ENCODE measurements at places on chromosomes 7 and 10. TPM values are rescaled to one million over a fixed set of nuclear protein-coding genes. Genes with fewer than 3 reads are reported as not detected.

The MTPN gene
- total RNA-seq: 128 TPM

The BZW2 gene
- total RNA-seq: 61.2 TPM

The CYP2C19 gene
- not detected for total RNA-seq

The ZNF467 gene
- 0.32 TPM for total RNA-seq

The GSTK1 gene
- 419 TPM for total RNA-seq

The LRIT1 gene
- total RNA-seq: not detected

The PCGF5 gene
- 49.3 TPM for total RNA-seq

The ST8SIA6 gene
- total RNA-seq: 0.15 TPM

The KIAA1217 gene
- total RNA-seq: 0.32 TPM

The FXYD4 gene
- not detected for total RNA-seq

The ARL3 gene
- 4.4 TPM for total RNA-seq

- no peak for DNase-seq
These were observed 67.5 kb upstream of the MEOX2 start for GRCh38 chr7:15753887-15754579.

DNA sequence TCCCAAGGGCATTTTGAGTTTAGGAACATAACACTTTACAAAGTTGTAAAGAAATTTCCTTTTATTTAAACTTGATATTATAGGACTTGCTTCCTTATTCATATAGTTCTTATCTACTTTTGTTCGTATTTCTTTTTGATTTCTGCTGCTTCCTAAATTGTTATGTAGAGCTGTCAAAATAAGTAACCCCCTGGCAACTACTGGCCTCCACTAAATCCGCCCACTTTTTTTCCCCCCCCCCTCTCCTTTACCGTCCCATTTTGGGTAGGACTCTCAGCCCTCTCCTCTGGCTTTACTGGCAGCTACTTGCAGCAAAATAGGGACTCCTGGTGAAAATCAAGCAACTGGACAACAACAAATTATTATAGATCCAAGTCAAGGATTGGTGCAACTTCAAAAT, 1.1 kb downstream of the SP4 start:
- no peak for DNase-seq

DNA sequence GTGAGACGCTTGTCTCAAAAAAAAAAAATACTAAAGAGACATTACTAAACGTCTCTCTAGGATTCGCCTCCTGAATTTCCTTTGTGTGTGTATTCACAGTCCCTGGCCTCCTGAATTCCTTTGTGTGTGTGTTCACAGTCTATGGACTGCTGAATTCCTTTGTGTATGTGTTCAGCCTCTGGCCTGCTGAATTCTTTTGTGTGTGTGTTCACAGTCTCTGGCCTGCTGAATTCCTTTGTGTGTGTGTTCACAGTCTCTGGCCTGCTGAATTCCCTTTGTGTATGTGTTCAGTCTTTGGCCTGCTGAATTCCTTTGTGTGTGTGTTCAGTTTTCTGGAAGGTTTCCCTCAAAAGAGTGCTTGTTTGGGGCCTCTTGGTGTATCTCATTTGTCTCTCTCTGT, 8.2 kb downstream of the BMS1 start:
- DNase-seq: no peak

GRCh38 chr7:157468221-157469111, 131.7 kb downstream of the DNAJB6 start:
- DNase-seq: no peak

- DNase-seq: no peak
These were observed 317.2 kb downstream of the IPMK start for GRCh38 chr10:57950442-57950974.

DNA sequence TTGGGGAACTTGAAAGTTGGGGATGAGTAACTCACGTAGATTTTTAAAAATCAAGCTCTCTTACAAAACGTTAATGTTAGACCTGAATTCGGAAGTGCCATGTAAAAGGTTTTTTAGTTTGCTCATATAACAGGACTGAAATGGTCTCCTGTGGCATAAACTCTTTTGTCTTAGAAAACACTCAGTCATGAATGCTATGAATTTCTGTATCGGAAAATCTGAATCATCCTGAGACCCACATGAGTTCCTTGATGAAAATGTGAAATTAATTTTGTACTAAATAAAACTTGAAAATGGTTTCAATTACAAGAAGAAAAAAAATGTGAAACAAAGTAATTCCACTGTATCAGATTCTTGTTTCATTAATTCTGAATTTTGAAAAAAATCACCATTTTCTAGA, 134.8 kb upstream of the BMPER start:
- DNase-seq: no peak

DNA sequence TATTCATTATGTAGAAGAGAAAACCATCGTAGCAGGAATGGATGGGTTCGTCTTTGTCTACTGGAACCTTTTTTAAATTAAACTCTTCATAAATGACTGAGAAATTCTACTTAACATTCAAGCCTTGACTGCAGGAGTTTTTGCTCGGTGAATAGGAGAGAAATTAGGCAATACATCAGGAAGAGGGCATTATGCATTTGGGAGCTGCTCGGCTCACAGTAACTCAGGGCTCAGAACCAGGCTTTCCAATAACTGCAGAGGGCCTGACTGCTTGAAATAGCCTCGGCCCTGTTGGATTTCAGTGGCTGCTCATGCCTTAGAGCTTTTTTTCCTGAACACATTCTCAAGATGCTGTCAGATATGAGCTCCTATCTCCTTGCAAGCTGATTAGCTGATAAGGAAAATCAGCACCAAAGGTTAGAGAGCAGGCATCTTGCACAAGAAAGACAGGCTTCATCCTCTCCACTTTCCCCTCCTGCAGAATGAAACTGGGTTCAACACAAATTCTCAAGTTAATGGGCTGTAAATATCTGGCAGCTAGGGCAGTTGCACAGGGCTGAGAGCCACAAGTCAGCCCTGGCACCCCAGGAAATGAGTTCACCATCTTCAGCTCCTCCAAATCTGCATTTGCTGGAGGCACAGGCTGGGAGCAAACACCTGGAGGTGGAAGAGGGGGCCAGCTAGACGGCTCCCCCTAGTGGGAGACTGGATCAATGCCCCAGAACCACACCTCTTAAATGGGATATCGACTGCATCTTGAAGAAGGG, 24.3 kb downstream of the TECTB start:
- DNase-seq: peak; percentile 24

DNA sequence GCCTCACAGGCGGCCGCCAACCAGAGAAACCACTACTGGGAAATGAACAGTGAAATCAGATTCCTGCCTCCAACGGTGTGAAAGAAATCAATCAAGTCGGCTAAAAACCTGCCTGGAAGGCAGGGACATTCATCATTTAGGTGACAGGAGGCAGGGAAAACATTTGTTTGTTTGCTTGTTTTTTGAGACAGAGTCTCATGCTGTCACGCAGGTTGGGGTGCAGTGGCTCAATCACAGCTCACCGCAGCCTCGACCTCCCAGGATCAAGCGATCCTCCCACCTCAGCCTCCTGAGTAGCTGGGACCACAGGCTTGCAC, 30.5 kb downstream of the AP5Z1 start:
- DNase-seq: no peak

GRCh38 chr7:100865938-100866728, 1.1 kb upstream of the TRIP6 start:
- DNase-seq: peak; percentile 23

DNA sequence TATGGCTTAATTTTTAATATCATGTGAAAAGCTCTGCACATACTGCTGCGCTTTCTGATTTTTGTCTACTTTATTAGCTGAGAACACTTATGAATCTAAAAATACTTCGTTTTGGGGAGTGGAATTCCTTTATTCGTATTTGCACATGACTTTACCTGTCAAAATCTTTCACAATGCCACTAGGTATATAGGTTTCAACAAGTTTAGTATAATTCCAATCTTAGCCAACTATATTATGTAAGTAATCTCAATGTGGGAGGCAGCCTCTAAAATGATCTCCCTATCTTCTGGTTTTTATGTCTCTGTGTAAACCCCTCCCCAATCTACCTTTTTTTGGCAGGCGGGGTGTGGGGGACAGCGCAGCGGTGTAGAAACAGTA, 55.3 kb downstream of the PARD3 start:
- DNase-seq: no peak

- DNase-seq: no peak
These were observed 4.6 kb downstream of the SFTPA2 start for GRCh38 chr10:79555354-79556309.

GRCh38 chr10:131781076-131781475, 119.7 kb upstream of the PPP2R2D start:
- DNase-seq: no peak

GRCh38 chr7:69661342-69661741, 63.1 kb downstream of the AUTS2 start:
- DNase-seq: no peak

GRCh38 chr10:14669576-14669975, 105.1 kb downstream of the FAM107B start:
- DNase-seq: no peak

DNA sequence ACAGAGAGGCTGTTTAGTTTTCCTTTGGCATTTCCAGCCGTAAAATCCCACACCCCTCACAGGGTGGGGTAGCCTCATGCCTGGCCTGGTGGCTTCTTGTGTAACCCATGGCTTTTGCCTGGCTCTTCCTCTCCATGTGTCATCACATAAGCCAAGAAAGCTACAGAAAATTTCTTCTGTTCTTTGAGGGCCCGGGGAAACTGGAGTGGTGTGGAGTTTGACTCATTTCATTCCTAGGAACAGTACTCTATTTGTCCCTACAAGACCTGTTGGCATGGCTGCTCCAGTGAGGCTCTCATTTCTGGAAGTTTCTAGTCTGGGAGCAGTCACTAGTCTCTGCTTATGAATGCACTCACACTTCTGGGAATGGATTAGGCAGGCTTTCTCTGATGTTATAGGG, 523.9 kb downstream of the SUGCT start:
- DNase-seq: no peak

DNA sequence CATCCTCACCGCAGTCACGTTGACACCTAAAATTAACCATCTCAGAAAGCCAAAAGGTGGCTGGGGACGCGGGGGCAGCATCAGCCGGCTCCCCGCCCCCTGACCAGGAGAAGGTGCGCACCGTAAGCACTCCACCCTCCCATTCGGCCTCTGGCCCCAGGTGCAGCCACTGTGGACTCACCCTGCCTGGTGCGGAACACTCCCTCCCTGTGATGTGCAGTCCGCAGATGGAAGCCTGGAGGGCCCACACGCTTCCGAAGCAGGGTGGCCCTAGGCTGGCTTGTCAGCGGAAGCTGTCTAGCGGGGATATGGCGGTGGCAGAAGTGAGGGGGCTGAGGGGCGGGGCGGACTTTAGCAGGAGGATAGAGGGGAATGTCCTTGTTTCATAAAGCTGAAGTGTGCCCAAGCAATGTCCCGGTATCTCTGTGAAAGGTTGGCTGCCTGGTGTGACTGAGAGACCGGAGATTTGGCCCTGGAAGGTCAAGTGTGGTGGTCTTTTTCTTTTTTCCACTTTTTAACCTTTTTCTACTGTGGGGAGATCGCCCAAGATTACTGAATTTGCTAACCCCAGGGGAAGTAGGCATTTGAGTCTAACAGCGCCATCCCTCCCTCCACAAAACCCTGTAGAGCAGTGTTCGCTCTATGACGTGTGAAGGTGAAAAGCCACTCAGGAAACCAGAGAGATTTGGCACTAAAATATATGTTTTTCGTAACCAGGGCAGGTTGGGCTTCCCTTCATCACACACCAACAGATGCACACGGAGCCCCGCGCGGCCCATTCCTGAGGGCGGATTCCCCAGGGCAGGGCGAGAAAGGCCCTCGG, 74.7 kb downstream of the CXCL12 start:
- DNase-seq: no peak

GRCh38 chr10:29776246-29776645, 141.5 kb upstream of the SVIL start:
- DNase-seq: no peak

DNA sequence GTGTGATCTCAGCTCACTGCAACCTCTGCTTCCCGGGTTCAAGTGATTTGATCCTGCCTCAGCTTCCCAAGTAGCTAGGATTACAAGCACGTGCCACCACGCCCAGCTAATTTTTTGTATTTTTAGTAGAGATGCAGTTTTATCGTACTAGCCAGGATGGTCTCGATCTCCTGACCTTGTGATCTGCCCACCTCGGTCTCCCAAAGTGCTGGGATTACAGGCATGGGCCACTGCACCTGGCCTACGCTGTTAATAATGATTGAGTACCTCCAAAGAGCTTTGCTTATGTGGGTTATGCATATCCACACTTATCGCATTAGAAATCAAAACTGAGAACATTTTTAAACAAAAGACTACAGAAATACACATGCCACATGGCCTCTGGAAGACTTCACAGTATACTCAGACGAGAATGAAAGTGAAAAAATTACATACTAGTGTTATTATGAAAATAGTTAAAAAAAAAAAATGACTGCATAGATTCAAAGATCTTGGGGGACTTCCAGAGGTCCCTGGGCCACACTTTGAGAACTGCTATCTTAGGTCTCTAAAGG, 25.4 kb downstream of the RPP38 start:
- DNase-seq: no peak

- DNase-seq: no peak
These were observed 111.8 kb upstream of the FEZF1 start for GRCh38 chr7:122416336-122416735.

GRCh38 chr10:132575320-132576201, 38.0 kb downstream of the INPP5A start:
- no peak for DNase-seq

GRCh38 chr7:91632234-91632940, 248.1 kb downstream of the MTERF1 start:
- DNase-seq: no peak

- DNase-seq: no peak
These were observed 18.2 kb downstream of the MYOF start for GRCh38 chr10:93463723-93464476.

DNA sequence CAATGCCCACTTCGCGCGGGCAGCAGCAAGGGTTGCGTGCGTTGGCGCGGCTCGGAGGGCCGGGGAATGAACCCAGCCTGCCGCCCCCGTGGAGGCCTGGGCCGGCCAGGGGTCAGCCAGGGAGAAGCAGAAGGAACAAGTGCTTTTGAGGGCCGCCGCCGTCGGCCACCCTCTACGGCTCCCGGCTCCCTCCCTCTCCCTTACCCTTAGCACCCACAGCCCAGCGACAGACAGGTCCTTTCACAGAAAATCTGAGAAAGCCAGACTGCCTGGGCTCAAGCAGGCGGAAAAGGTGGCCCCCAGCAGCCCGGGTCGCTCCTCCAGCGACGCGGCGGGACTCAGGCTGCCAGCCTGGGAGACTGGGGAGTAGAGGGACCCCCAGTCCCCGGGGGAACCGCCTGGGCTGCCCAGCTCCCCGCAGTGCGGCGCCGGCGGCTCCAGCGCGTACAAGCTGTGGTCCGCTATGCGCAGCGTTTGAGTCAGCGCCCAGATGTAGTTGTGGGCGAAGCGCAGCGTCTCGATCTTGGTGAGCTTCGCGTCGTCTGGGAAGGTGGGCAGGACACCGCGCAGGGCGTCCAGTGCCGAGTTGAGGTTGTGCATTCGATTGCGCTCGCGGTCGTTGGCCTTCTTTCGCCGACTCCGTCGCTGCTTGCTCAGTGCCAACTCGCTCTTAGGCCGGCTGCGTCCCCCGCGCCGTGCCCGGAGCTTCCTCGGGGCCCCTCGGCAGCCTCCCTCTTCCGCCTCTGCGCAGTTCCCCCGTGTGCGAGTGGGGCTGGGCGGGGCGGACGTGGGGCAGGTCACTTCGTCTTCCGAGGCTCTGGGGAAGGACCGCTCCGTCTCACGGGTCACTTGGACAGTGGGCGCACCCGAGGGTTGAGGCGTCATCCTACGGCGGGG, 815 bp downstream of the NEUROG3 start:
- DNase-seq: no peak

GRCh38 chr7:97512441-97513207, 219.3 kb upstream of the TAC1 start:
- DNase-seq: no peak

Measured in activated CD4-positive, alpha-beta T cell treated with anti-CD3 and anti-CD28 coated beads, Interleukin-2, amount 10 ng/mL, durations not matched to agents 7 days and 5 days (primary cell).